ENCODE measurements at places on chromosomes 2 and 18.

- H3K4me1 ChIP-seq: no peaks in the 10 kb centered on the region
- no peaks in the 10 kb centered on the region for H3K36me3 ChIP-seq
- H3K4me3 ChIP-seq: no peak overlapping the region
- no peak for DNase-seq
Measured at GRCh38 chr2:28643327-28643726, 108.3 kb upstream of the PPP1CB start.

DNA sequence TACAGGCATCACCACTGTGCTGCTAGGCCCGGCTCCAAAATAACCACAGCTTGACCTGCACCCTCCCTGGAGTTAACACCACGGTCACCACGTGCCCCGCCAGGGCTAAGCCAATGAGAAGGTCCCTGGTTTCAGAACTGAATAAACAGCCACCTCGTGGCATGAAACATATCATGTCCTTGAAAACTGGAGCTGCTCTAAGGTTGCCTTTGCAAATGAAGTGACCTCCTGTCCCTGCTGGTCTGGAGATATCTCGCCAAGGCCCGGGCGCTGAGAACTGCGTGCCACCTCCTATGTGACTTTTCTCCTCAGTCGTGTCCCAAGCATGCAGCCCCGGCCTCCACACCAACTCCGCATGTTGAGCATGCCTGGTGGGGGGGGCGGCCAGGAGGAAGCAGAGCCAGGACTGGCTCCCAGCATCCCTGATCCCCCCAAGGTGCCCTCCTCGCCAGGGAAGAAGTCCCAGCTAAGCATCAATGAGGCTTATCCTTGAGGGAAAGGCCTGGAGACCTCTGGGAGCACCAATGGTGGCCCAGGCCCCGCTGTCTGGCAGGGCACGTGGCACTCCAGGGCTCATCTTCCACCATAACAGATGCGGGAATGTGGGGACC, 16.3 kb upstream of the KCNG2 start:
- DNase-seq: no peak
- H3K27me3 ChIP-seq: peaks cover 30% of the 10 kb centered on the region
- H3K4me3 ChIP-seq: no peak overlapping the region
- H3K4me1 ChIP-seq: no peaks in the 10 kb centered on the region

DNA sequence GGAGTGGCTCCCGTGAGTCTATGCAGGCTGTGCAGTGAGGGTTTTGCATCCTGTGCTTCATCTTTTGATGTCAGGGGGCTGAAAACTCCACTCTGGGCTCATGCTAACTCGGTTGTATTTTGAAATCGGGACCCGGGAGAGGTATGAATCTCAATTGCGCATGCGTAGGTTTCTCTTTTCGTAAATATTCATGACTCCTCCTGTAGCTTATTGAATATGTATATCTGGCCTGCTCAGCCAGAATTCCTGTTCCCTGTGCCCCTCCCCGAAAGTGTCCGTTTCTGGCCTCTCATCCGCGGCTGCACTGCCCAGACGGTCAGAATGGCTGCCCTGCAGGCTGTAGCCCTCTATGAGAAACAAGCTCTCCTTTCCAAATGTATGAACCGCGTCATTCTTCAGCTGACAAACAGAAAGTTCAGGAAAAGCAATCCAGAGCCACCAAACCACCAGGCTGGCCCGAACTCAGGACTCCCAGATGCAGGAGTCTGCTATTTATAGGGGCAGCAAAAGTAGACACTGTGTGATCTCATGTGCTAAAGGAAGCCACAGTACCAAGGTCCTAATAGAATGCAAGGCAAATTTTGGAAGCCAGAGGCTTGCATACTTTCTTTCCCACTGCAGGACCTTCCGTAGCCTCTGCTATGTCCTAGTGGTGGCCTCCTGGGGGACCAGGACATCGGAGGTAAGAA, 41.7 kb downstream of the AKAIN1 start:
- H3K27ac ChIP-seq: no peak overlapping the region
- H3K4me3 ChIP-seq: no peak overlapping the region
- H3K36me3 ChIP-seq: no peaks in the 10 kb centered on the region

- H3K27me3 ChIP-seq: peaks cover 92% of the 10 kb centered on the region
- H3K4me1 ChIP-seq: no peaks in the 10 kb centered on the region
Measured at GRCh38 chr2:199470672-199471442, 13.1 kb upstream of the SATB2 start.

DNA sequence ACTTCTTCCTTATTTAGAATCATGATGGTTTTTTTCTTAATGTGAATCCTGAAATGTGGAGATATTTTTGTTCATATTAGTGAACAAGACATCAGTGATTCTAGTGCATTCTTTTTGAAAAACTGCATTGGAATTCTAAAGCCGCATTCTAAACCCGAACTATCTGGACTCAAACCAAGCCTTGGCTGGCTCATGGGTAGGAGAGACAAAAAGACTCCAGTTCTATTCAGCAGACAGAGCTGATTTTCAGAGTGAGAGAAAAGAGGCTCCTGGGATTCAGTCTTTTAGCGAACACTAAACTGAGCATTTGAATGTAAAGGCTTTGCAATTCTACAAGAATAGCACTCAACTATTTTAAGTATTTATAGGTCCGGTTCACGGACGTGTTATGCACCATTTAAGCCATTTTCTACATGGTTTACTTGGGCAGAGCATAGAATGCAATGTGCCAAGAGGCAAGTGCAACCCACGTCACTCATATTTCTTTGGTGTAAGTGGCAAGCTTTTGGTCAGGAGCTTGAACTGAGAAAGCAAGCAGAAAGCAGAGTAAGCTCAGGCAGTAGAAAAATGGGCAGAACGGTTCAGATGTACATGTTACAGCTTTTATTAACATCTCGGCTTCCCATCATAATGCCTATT, 227.3 kb upstream of the RAB12 start:
- no peak for DNase-seq
- H3K4me1 ChIP-seq: peaks cover 2% of the 10 kb centered on the region
- no peak overlapping the region for H3K27ac ChIP-seq

GRCh38 chr2:190716176-190716807, 67.4 kb downstream of the NAB1 start:
- H3K4me1 ChIP-seq: peaks cover 6% of the 10 kb centered on the region
- no peaks in the 10 kb centered on the region for H3K36me3 ChIP-seq
- peaks cover 28% of the 10 kb centered on the region for H3K27me3 ChIP-seq
- H3K27ac ChIP-seq: no peak overlapping the region
- H3K4me3 ChIP-seq: no peak overlapping the region

- H3K27ac ChIP-seq: no peak overlapping the region
- DNase-seq: no peak
- H3K27me3 ChIP-seq: peaks cover 25% of the 10 kb centered on the region
Measured at GRCh38 chr2:164840458-164840929, 1.1 kb downstream of the COBLL1 start.

- DNase-seq: no peak
- peaks cover 4% of the 10 kb centered on the region for H3K4me1 ChIP-seq
- no peak overlapping the region for H3K4me3 ChIP-seq
- H3K27ac ChIP-seq: no peak overlapping the region
- H3K27me3 ChIP-seq: no peaks in the 10 kb centered on the region
- no peaks in the 10 kb centered on the region for H3K36me3 ChIP-seq
Measured at GRCh38 chr18:49856496-49856895, 43.2 kb upstream of the ACAA2 start.

DNA sequence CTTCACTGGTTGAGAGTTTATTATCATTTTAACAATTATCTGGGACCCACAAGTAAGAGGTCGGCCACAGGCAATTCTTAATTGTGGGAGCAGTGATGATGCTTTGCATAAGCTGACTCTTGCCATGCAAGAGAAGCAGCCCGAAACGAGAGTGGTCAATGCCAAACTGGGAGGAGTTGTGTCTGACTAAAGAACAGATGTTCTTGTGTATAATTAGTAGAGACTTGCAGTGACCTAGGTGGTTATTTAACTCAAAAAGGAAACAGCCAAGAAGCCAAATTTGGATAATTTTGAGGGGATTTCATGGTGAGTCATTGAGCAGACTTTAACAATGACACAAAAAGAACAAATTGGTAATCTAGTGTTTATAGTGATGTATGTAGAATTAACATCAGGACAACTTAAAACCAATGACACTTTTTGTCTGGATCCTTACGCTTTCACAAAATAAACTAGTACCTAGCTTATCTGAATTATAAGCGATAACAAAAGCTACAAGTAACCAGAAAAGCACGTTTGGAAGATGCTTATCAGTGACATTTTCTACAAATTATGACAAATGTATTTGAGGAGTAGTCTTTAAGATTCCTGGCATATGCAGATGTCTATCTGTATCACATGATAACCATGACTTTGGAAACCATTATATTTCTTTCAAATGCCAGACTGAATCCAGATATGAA, 184.7 kb upstream of the DLGAP1 start:
- H3K27ac ChIP-seq: no peak overlapping the region
- no peaks in the 10 kb centered on the region for H3K4me1 ChIP-seq
- H3K27me3 ChIP-seq: no peaks in the 10 kb centered on the region
- H3K36me3 ChIP-seq: no peaks in the 10 kb centered on the region

- H3K4me1 ChIP-seq: no peaks in the 10 kb centered on the region
- H3K27me3 ChIP-seq: peaks cover 29% of the 10 kb centered on the region
- no peak overlapping the region for H3K4me3 ChIP-seq
- H3K27ac ChIP-seq: no peak overlapping the region
- no peaks in the 10 kb centered on the region for H3K36me3 ChIP-seq
Measured at GRCh38 chr2:196434217-196434616, 205.3 kb upstream of the CCDC150 start.

DNA sequence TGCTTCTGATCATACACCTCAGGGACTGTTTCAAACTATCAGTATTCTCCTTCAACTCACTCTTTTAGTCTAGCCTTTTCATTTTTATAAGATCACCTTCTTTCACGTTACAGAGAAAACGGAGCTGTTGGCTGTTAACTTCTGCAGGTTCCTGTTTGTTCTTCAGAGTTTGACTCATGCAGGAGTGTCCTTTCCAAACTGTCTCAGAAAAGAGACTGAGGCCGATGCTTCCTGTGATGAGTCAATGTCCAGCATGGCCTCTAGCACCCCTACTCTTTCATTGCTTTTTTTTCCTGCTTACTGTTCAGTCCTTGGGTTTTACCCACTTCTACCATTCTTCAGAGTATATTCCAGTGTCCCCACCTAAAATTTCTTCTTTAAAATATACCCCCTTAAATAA, 240.8 kb upstream of the RGPD4 start:
- no peak overlapping the region for H3K4me3 ChIP-seq
- H3K27ac ChIP-seq: no peak overlapping the region
- H3K27me3 ChIP-seq: no peaks in the 10 kb centered on the region
- no peaks in the 10 kb centered on the region for H3K36me3 ChIP-seq

DNA sequence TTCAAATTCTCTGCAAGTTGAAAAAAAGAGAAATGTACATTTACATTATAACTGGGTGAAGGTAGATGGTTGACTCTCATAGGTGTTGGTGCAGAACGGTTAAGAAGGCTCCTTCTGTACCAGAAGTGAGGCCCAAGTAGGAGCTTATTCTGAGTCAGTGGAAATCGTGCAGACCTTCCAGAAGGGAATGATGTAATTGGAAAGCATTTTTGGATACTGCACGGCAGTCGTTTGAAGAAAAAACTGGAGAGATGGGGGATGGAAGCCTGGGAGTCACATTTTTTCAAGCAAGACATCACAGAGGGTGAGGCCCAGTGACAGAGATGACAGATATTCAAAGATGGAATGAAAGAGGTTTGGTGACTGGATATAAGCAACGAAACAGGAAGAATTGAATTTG, 39.4 kb downstream of the HRH4 start:
- H3K27ac ChIP-seq: no peak overlapping the region
- no peak overlapping the region for H3K4me3 ChIP-seq
- H3K27me3 ChIP-seq: peaks cover 6% of the 10 kb centered on the region
- peaks cover 3% of the 10 kb centered on the region for H3K36me3 ChIP-seq
- H3K4me1 ChIP-seq: peaks cover 4% of the 10 kb centered on the region

- no peak overlapping the region for H3K27ac ChIP-seq
- peaks cover 2% of the 10 kb centered on the region for H3K4me1 ChIP-seq
- H3K36me3 ChIP-seq: no peaks in the 10 kb centered on the region
Measured at GRCh38 chr18:50654211-50654610, 94.3 kb downstream of the MAPK4 start.

DNA sequence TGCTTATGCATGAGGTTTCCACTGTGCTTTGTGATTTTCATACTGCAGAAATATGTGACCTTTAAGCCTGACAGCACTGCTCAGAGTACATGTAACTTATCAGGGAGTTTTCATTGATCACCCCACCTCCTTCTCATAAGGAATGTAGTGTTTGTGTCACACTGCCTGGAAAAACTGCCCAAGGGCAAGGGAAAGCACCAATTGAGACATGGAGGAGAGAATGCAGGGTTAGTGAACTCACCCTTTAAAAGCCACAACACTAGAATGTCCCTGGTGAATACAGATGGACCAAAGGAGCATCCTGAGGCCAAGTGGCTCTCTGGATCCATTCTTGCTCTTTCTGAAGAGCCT, 147.2 kb upstream of the SPATS2L start:
- H3K36me3 ChIP-seq: no peaks in the 10 kb centered on the region
- no peak overlapping the region for H3K4me3 ChIP-seq
- H3K27ac ChIP-seq: no peak overlapping the region
- DNase-seq: no peak
- H3K27me3 ChIP-seq: peaks cover 8% of the 10 kb centered on the region
- no peaks in the 10 kb centered on the region for H3K4me1 ChIP-seq

DNA sequence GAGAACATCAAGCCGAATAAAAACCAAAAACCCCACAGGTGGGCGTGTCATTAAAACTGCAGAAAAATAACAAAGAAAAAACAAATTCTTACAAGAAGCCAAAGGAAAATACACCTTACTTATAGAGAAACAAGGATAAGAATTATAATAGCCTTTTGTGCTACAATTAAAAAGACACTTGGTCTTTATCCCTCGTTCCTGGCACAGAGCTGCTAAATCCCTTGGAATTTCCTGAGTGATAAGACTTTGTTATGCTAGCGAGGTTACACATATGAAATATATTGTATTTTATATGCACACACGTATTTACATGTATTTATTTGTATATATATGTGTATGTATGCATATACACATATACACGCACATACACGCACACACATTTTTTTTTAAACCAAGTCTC, 325.3 kb upstream of the TFPI start:
- H3K27ac ChIP-seq: no peak overlapping the region
- H3K4me3 ChIP-seq: no peak overlapping the region
- no peaks in the 10 kb centered on the region for H3K4me1 ChIP-seq
- H3K36me3 ChIP-seq: no peaks in the 10 kb centered on the region
- H3K27me3 ChIP-seq: no peaks in the 10 kb centered on the region

DNA sequence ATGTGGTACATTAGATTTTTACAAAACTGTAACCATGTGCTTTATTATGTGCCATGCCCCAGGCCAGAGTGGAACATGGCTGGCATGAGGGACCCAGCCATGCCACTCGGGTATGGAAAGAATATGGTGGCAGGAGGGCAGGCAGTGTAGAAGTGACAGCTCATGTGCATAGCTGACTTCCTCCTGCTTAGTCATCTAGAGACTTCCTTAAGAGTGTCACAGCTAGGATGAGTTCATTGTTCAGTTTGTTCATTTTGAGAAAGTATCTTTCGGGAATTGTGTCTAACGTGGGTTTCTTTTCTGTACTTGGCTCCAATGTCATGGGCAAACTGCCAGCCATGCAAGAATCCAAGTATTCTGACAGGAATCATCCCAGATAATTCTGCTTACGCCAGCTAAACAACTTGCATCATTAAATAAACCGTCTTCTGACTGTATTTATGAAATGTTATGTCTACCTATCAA, 94.3 kb upstream of the ITGB6 start:
- H3K4me1 ChIP-seq: peaks cover 55% of the 10 kb centered on the region
- peaks cover 68% of the 10 kb centered on the region for H3K36me3 ChIP-seq
- no peak for DNase-seq
- H3K27ac ChIP-seq: peak overlapping the region; percentile 74

Measured in effector memory CD8-positive, alpha-beta T cell (primary cell).